Mammary epithelial cell (primary cell): ENCODE measurements at places on chromosomes 5 and 9.

GRCh38 chr5:143302341-143303045 is 101.0 kb downstream of the NR3C1 start:
- DNase-seq, result peak; percentile 41

- DNase-seq, result peak; percentile 56
Measured at GRCh38 chr5:181181650-181182565, 23.1 kb downstream of the TRIM7 start.

DNA sequence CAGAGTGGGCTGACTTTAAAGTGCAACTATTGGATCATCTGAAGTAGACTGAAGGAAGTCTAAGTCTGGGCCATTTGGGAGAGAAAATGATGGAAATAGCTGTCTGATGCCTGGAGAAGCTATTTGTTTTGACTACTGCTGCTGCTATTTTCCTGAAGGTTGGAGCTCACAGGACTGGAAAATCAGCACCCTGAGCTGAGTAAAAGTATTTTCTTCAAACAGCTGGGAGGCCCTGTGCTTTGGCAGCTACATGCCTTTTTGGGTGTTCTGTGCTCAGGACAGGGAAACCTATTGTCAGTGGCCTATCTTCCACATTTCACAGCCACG is 302.6 kb downstream of the ENC1 start:
- no peak for DNase-seq

GRCh38 chr9:76510041-76510440 is 51.1 kb downstream of the GCNT1 start:
- DNase-seq, result no peak

DNA sequence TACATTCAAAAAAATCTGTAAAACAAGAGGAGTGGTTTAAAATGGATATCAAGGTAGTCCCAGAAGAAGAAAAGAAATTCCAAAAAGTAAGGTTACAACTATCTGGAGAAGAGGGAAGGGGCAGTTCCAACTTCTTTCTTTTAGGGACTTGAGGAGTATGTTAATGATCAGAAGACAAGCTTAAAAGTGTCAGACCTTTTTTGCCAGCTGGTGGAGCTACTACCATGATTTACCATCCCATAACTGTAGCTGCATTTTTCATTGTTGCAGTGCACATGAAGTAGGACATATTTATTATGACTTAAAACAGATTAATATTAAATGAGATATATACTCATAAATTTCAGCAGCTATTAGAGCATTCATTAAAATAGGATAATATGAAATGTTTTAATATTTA is 158.5 kb upstream of the RGS7BP start:
- no peak for DNase-seq

DNA sequence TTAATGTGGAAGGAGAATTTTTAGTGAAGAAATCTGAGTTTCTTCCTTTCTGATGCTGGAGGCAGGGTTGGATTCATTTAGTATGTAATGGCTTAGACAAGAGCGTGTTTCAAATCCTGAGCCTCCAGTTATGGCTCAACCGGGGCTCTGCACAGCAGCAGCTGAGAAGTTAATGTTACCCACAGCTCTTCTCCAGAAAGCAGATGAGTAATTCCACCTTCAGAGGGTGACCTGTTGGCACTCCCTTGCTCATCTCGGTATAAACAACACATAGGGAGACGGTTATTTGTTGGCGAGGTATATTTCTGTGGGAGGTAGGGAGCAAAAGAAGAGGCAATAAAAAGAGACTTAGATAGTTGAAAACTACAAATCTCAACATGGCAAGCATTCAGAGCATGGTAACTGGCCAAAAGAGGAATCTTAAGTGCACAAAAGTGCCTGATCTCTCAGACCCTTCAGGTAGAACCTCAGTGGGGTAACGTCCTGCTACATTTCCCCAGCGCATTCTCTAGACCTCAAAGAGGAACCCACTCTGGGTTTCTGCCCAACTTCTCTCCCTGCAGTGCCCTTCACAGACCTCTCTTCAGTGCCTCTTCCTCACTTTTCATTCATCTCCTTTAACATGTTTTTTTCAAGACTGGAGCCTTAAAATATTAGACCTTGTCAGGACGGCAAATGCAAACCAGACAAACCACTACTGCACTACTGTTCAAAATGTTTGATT is 417.5 kb upstream of the ADAMTSL1 start:
- DNase-seq, result no peak

GRCh38 chr5:73922224-73922623 is 296.2 kb downstream of the ARHGEF28 start:
- no peak for DNase-seq

DNA sequence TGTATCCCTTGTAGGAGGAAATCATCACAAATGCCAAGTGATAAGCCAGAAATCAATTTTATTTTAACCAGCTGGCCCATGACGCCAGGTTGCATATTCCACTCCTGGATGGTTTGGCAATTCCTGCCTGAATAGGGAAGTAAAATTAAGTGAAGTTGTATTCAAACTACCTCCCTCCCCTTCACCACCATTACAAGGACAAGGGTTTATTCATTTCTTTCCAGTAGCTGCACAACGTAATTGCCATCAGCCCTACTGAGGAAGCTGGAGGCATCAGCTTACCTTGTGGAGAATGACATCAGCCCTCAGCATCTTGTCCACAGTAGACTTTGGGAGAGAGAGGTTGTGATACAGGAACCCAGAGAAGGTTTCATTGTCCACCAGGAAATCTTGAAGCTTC is 66.6 kb downstream of the ABCA1 start:
- no peak for DNase-seq

DNA sequence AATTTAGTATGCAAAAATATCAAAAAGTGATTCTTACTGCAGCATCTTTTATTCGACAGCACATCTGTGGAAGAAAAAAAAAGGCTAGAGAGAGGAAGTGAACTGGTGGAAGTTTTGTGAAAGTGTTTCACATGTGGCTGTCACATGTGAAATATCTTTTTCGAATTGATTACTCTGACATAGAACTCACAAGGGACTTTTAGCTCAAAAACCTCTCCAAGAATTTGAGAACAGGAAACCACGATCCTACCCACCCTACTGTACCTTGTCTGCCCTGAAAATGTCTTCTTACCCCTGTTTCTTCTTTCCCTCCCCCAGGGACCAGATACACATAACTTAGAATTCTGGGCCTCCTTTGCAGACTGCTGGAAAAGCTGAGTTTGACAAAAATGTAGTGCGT is 106.5 kb upstream of the PRRC1 start:
- no peak for DNase-seq

DNA sequence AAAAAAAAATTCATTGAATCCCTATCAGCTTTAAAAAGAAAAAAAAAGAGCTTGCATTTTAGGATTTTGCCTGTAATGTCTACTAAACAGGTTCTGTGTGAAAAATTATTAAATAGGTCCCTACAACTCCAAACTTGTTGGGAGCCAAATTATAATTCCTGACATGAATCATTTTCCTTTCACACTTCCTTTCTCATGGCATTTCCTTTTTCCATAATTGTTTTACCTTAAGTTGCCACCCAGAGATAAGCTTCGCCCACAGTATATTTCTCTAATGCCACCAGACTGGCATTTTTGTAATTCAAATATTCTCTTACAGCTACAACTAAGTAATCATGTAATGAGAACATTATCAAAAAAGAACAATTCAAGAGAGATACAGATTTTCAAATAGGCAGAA is 348.8 kb downstream of the EFNA5 start:
- DNase-seq, result no peak

DNA sequence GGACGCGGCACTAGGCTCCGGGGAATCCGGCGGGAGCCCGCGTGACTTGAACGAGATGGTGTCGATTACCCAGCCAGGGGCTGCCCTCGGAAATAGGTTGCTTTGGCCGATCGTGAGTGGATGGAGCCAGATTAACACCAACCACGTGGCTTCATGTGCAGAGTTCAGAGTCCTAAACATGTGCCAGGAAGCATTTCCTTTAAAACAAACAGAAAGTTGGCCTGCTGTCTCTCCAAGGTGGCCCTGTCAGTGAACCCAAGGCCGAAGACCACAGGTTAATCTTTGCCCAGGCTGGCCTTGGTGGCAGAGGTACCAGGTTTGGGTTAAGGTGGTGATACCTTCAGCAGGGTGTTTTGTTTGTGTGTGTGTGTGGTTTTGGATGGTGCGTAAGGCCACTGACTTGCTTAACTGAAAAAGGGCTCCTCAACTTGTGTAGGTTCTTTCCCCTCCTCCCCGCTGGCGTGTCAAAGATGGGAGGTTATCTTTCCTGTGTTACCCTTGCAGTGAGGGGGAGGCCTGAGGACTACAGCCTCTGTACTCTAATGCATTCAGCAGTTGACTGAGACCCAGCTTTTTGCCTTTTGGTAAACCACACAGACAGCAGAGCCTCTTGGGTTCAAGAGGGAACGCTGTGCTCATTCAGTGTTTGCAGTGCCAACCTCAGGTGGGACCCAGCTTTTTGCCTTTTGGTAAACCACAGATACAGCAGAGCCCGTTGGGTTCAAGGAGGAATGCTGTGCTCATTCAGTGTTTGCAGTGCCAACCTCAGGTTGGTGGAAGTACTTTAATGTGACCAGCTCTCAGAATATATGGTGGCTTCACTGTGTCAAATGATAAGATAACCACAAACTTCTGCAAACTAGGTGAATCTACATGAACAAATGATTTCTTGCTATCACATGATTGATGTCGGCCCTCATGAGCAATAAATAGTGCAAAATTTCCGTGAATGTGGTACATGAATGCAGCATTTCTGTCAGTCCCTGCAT is 1.4 kb downstream of the IQGAP2 start:
- DNase-seq, result no peak

- no peak for DNase-seq
Measured at GRCh38 chr5:173964506-173964905, 24.5 kb upstream of the C5orf47 start.

GRCh38 chr5:81145329-81145935 is 87.7 kb upstream of the CKMT2 start:
- no peak for DNase-seq

GRCh38 chr9:131759017-131759647 is 19.3 kb upstream of the RAPGEF1 start:
- DNase-seq, result peak; percentile 46

DNA sequence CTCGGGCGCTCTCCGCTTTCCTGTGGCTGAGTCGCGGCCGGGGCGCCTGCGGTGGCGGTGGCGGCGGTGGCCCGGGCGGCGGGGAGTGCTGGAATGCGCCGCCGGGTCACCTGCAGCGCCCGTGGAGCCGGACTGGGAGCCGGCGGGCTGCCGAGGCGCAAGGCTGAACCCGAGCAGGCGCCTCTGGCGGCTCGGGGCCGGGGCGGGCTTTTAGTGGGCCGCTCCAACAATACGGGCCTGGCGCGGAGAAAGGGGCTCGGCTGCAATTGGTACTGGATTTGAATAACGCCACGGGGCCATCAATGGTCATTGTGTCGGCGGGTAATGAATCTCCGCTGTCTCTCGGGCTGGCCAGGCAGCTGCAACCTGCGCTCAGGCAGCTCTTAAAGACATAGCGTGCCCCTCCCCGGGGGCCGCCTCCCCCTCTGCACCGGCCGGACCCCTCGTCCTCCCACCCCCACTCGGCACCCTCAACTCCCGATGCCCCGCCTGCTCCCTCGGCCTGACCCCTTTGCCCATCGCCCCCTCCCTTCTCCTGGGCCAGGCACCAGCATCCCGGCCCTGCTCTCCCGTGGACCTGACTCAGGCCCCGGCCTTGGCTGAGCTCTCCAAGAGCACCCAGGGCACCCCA is 22.1 kb downstream of the URM1 start:
- no peak for DNase-seq

GRCh38 chr5:132817011-132817410 is 3.9 kb downstream of the SOWAHA start:
- DNase-seq, result no peak

- DNase-seq, result peak; percentile 12
Measured at GRCh38 chr5:108788142-108788541, 40.4 kb downstream of the FER start.

DNA sequence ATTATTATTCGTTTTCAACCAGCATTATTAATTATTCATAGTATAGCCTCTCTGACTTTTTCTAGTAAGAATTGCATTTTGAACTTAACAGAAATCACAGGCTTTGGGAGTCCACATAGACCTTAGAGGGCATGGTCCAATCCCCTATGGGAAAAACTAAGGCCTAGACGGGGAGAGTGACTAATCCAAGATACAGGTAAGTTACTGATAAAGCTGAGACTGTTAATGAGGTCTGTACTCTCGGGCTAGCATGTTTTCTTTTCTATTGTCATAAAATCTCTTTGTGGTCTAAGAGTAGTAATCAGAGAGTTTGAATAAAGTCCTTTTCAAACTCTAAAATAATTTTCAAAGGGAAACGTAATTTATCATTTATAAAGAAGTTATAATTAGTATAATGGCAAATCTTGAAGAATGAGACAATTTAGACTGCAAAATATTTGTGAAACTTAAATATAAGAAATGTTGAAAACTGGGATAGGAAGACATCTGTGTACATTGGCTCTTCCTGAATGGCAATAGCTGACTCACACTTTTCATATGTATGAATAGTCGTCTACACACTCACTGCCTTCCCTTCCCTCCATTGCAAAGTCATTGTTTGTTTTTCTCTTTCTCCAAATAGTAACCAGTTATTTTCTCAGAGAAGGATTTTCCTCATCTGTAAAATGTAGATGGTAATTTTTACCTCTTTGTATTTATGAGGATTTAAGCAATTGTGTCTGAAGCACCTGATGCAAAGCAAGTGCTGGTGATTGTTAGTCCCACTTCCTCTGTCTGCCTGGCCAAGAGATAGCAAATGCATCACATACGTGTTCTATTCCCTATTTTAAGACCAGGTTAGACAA is 207.9 kb upstream of the CD180 start:
- DNase-seq, result peak; percentile 80

DNA sequence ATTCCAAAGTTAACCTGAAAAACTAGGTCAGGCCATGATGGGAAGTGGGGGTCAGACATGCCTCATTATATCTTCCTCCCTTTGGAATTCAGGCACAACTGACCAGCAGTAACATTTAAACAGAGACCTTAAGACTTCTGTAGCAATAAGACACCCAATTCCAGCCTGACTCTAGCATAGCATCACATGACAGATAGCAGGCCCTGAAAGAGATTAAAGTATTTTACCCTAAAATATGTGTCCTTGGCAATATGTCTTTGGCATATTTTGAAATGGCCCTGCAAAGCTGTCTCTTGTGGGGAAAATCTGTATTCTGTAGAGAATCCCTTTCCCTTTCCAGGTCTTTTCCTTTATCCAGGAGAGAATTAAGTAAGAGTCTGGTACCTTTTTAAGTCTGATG is 34.3 kb downstream of the S1PR3 start:
- no peak for DNase-seq

GRCh38 chr9:21016701-21017491 is 14.5 kb downstream of the HACD4 start:
- peak; percentile 85 for DNase-seq
